ENCODE measurements at places on chromosomes 7 and 10. TPM values are rescaled to one million over a fixed set of nuclear protein-coding genes. Genes with fewer than 3 reads are reported as not detected.

RET gene
- total RNA-seq, result 1.6 TPM

WBP1L gene
- total RNA-seq, result 54.1 TPM

PPP1R3A gene
- not detected for total RNA-seq

OPN1SW gene
- total RNA-seq, result not detected

CYCS gene
- 24.3 TPM for total RNA-seq

MYH16 gene
- total RNA-seq, result not detected

DCLRE1A gene
- 4.8 TPM for total RNA-seq

FAM170B gene
- total RNA-seq, result not detected

CHST3 gene
- total RNA-seq, result 15.4 TPM

FEZF1 gene
- not detected for total RNA-seq

SPOCK2 gene
- 0.83 TPM for total RNA-seq

CADPS2 gene
- 29.1 TPM for total RNA-seq

KCNIP2 gene
- total RNA-seq, result 0.66 TPM

CYP2C18 gene
- total RNA-seq, result not detected

TMEM120A gene
- 28.6 TPM for total RNA-seq

UCMA gene
- total RNA-seq, result not detected

Measured in smooth muscle cell of trachea (primary cell).